GM12864 (cell line): ENCODE measurements at places on chromosomes 2 and 18.

GRCh38 chr2:95372845-95373244, 29.7 kb upstream of the FAHD2A start:
- DNase-seq = no peak

DNA sequence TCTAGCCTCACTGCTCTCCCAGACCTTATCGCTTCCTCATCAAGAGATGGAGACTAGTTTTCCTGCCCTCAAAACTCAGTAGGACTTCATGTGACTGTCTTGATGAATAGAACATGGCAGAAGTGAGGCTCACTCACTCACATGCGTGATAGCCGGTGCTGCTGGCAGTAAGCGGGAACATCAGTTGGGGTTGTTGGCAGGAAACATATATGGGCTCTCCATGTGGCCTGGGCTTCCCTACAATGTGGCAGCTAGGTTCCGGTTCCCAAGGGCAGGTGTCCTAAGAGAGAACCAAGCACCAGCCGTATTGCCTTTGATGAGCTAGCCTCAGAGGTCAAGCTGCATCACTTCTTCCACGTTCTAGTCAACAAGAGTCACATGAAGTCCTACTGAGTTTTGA, 15.2 kb upstream of the FAHD2A start:
- DNase-seq = no peak

GRCh38 chr2:24920809-24921441, 888 bp upstream of the ADCY3 start:
- DNase-seq = no peak

- no peak for DNase-seq
Observed at GRCh38 chr18:35753306-35753910, 171.9 kb downstream of the GALNT1 start.

DNA sequence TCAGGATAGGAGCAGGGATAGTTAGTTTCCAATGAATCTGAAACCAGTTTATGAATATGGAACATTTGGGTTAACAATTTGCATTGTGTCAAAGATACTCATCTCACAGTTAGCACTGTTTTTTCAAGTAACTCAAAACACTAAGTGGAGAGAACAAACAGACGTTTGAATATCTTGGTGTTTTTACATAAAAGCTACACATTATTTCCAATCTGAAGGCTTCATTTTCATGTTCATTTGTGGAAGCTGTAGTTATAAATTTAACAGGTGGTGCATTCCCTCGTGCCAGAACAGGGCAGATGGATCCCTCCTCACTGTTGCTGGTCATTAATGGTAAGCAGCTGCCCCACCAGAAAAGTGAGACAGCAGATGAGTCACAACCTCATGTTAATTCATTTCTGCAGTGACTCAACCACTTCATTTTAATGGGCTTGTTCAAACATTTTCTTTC, 286.9 kb downstream of the TMX3 start:
- no peak for DNase-seq

GRCh38 chr2:217914878-217915277, 87.9 kb downstream of the TNS1 start:
- no peak for DNase-seq

DNA sequence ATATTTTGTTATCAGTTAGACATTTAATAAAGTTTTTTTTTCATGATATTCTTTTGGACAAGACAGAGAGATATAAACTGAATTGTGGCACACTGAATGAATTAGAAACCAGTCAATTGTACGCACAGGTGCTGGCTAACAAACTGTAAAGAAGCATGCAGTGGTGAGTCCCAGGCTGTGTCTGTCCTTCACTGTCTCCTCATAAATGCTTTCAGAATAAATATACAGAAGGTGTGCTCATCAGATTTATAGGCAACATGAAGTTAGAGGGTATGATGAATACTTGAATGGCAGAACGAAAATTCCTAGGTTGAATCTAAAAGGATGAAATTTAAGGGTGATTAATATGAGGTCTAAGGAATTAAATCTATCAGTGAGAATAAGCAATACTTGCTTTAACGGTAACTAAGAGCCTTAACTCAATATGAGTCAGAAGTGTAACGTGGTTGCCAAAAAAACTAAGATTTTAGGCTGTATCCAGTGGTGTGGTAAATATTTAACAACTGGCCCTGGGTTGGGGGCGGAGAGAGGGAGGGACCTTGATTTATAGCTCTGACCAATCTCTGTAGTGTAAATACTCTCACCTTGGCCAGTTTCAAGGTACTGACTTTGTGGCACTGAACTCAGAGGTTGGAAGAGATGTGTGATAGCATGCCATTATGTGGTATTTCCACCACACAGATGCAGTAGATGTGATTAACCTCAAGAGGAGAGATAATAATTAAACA, 41.9 kb upstream of the AAK1 start:
- DNase-seq = no peak

GRCh38 chr2:121690095-121690494, 40.8 kb upstream of the CLASP1 start:
- DNase-seq = no peak

- no peak for DNase-seq
Observed at GRCh38 chr2:35510636-35511035, 844.9 kb upstream of the CRIM1 start.
